T-cell (primary cell): ENCODE measurements at places on chromosomes 3 and 15.

DNA sequence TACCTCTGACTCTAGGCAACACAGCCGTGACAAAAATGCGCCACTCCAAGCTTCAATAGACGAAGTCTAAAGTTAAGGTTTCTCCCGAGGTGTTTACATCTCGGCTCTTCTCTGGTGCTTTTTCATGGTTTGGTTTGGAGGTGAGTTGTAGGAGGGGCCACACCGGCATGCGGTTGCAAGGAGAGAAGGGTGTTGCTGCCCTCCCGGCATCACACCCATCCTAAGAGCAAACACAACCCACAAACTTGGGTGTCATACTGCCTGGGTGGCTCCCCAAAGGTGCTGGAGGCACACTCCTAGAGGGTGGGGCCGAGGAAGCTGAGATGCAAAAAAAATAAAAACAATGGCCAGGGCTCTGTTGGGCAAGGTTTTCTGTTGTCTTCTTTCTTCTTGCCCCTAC is 225.2 kb upstream of the ICE2 start:
- DNase-seq: peak; percentile 27

GRCh38 chr3:167300207-167300606 is 79.9 kb downstream of the ZBBX start:
- DNase-seq: no peak

GRCh38 chr3:157573780-157574378 is 70.7 kb upstream of the VEPH1 start:
- no peak for DNase-seq

GRCh38 chr3:127698691-127699415 is 26.1 kb downstream of the ABTB1 start:
- no peak for DNase-seq

GRCh38 chr3:196763179-196763578 is 23.5 kb downstream of the PAK2 start:
- no peak for DNase-seq

DNA sequence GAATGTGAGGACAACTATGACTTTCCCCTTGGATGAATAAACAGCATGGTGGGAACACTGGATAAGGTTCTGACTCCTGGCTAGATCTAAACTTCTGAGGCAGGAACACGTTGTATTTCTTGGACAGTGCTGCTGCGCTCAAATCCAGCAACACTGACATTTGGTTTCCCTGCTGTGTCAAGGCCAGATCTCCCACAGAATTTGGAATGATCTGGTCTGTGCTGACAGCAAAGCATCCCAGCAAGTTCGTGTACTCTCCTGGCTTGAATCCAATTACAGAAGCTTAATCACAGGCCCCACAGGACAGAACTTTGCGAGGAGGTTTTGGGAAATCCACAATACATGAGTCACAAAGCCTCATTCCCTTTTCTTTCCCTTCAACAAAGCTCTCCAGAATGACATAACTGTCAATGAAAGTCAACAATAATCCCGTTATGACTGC is 92.5 kb downstream of the ADAMTS9 start:
- no peak for DNase-seq

DNA sequence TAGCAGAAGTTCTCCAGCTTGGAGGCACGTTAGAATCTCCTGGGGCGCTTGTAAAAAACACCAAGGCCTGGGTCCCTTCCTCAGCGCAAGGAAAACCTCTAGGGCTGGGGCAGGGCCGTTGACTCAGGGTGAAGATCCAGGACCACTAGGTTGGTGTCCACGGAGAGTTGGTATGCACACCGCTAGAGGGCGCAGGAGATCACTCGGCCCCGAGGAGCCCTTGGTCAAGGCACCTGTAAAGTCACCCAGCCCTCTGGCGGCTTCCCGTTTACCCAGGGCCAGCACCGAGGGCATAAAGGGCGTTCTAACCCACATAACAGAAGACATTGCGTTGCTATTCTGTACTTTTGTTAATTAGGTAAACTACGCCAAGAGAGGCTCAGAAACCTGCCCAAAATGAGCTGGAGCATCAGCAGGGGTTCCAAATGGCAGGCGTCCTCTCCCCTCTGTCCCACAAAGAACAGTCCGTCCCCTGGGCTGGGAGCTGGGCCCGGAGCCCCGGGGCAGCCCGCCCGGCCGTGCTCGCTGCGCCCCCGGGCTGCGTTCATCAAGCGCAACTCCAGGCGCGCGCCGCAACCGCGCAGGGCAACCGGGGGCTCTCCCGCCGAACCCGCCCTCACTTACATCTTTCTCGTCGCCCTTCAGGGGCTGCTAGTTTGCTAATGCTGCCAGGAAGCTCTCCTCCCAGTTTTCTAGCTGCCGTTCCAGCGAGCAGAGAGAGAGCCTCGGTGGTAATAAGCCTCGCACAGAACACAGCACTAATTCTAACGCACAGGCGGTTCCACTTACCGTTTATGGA is 332.1 kb downstream of the ARRDC4 start:
- DNase-seq: no peak

DNA sequence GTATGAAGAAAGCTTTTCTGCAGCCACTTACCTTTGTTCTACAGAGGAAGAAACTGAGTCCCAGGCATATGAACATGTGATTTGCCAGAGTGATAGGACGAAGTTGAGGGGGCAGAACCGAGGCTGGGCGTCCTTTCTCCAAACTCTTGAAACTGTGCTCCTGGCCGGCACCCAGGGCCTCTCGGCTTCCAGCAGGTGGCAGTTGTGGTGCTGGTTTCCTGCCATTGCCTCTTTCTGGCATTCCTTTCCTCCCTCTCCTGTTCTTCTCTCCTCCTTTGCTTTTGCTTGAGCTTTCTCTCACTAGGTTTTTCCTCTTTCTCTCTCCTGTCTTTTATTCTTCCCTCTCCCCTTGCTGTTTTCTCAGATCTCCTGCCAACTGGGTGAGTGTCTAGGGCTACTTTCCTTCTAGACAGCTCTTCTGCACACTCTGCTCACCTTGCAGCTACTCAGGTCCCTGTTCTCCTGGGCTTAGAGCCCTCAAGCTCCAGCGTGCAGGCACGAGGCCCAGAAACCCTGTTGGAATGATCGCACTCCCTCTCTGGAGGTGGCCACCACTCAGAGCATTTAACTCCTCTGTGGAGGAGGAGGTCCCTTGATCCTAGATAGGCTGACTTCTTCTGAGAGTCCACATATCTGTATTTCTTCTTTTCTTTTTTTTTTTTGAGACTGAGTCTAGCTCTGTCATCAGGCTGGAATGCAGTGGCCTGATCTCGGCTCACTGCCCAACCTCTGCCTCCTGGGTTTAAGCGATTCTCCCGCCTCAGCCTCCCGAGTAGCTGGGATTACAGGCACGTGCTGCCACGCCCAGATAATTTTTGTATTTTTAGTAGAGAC is 26.2 kb downstream of the TRAK1 start:
- DNase-seq: no peak

DNA sequence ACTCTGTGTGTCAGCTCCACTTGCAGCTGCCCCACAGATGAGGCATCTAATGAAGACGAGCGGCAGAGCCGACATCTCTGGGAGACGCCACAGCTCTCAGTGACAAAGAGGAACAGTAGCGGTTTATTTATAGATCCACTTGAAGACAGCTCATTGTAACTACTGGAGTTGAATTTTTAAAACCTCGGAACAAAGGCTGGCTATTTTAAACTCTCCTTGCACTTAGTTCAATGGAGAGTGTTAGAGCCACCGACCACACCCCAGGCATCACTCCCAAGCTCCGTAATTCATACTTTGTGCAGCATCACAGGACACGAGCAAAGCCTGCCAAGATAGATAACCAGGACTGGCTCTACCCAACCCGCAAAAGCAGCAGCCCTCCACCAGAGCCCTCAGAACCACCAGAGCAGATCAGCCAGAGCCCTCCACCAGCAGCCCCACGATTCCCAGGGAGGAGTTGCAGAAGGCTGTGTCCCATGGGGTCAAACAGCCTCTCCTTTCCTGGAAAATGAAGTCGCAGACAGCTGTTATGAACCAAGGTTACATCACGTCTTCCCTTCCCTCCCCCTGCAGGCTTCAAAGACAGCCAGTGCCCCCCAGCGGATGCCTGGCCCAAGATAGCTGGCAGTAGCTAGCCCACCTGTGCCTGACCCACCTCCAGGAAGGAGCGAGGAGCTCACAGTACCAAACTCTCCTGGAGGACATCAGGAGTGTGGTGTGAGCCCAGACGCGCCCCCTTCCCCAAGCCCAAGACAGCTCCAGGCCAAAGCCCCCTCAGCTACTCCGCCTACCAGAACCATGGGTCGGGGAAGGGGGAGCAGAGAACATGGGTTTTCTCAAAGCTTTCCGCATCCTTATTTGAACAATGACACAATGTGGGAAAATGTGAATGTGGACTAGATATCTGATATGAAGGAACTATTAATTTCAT is 45.7 kb downstream of the POC1A start:
- DNase-seq: no peak

- DNase-seq: no peak
Observed at GRCh38 chr3:87227835-87228144, 681 bp downstream of the CHMP2B start.

- DNase-seq: no peak
Observed at GRCh38 chr3:107680698-107681097, 157.9 kb downstream of the BBX start.

- no peak for DNase-seq
Observed at GRCh38 chr15:82602195-82602594, 45.0 kb downstream of the CPEB1 start.

DNA sequence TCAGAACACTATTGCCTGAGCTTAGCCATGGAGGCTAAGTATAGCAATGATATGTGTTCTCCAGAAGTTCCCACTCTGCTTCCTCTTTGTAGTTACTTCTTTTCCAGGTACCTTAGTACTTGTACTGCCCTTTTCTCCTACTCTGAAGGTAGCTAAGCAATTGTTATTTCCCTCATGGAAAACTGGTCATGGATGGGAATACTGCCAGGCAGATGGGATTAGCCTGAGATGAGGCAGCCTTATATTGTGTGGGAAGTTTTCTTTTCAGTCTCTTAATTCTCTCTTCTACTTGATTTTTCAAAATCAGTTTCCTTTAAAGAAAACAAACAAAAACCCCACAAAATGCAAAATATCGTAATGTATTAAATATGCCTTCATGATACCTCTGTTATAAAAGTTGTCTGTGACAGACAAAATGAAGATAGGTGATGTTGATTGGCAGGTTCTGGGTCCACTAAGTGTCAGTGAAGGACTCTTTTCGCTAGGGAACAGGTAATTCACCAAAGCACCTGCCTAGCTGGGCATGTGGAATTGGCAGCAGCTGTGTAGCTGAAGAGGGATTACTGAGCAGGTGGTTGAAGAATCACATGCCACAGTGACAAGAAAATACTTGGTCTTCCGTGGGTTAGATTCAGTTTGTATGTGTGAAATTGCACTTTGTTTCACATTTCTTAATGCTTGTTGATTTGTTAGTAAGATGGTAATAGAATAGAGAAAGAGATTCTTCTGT is 4.1 kb downstream of the ZNF609 start:
- DNase-seq: no peak

- no peak for DNase-seq
Observed at GRCh38 chr15:58081456-58081855, 15.9 kb upstream of the ALDH1A2 start.

DNA sequence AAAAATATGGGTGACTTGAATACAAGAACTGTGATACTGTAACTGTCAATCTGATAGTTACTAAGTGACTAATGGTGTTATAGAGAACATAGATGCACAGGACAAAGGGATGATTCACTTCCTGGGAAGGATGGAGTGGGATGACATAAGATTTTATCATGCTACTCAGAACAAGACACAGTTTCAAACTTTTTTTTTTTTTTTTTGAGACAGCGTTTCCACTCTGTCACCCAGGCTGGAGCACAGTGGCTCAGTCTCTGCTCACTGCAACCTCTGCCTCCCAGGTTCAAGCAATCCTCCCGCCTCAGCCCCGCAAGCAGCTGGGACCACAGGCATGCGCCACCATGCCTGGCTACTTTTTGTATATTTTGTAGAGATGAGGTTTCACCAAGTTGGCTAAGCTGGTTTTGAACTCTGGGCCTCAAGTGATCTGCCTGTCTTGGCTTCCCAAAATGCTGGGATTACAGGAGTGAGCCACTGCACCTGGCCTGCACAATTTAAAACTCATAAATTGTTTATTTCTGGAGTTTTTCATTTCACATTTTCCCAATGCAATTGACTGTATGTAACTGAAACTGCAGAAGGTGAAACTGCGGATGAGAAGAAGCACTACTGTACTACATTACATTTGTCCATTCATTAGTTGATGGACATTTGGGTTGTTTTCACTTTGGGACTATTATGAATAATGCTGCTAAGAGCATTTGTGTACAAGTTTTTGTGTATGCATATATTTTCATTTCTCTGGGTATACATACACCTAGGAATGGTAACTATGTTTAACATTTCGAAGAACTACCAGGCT is 40.6 kb downstream of the ADIPOQ start:
- DNase-seq: no peak

- no peak for DNase-seq
Observed at GRCh38 chr15:85007137-85007536, 25.5 kb downstream of the PDE8A start.

DNA sequence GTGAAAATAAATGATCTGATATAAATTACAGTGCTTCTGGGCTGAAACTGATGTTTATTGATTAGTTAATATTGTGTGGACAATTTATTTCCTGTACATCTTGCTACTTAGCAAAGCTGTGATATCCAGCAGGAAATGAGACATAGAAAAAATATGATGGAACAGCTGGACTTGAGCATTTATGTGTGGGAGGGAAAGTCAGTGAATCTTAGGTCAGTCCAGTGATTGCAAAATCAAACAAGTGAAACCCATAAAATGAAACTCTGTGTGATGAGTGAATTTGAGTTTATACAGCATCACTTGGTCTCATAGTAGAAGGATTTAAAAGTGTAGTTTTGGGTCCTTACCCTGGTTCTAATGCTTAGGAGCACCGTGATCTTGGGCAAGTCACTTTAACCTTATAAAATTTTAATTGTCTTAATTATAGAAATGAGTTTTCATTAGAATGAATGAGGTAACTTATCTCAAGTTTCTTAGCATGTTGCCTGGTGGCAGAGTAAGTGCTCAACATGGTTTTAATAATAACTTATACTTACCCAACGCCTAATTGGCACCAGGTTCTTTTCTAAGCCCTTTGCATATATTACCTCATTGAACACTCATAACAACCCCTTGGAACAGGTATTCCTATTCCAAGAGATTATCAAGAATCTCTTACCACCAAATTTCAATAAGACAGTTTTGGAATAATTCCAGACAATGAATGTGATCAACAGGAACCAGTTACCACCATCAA is 194.6 kb downstream of the ADAMTSL3 start:
- DNase-seq: no peak
